ENCODE measurements at places on chromosomes 1 and 21.

GRCh38 chr1:219798283-219799030 is 129.9 kb downstream of the SLC30A10 start:
- no peak for DNase-seq

- peak; percentile 79 for DNase-seq
These were observed 51.1 kb downstream of the SWT1 start for GRCh38 chr1:185207980-185208602.

- DNase-seq, result no peak
These were observed 4.1 kb upstream of the REG4 start for GRCh38 chr1:119815361-119815760.

- no peak for DNase-seq
These were observed 230.3 kb downstream of the CHRM3 start for GRCh38 chr1:239616673-239617072.

DNA sequence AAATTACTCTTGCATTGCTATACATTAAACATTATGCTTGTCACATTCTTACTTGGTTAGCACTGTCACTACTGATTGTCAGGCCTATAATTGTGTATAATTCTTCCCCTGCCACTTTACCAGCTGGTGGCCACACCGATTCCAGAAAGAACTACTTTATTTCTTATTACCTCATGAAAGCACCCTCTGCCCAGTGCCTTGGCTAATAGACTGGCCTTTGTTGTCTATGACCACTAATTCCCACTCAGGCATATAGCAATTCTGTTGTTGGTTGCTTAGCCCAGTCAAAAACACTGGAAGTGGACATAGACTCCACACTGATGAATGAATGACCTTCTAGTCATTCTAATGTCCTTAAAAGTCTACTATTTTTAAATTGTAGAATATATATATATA is 35.6 kb downstream of the MRPL39 start:
- DNase-seq, result no peak

DNA sequence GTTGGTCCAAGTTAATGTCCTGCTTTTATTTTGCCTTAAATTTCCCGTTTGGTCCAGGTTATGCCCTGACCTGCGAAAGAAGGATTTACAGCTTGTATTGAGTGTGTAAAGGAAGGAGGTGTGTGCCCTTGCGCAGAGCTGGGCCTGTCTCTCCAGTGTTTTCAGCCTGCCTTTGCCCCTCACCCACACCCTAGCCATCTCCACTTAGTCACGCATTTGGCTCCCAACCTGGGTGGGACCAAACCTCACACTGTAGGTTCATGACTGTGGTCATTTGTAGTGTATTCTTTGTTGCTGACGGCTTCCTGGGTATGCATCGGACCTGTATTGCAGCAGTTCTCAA is 572 bp upstream of the SRSF10 start:
- DNase-seq, result peak; percentile 79

- DNase-seq, result no peak
These were observed 4.8 kb upstream of the SFN start for GRCh38 chr1:26858160-26858559.

DNA sequence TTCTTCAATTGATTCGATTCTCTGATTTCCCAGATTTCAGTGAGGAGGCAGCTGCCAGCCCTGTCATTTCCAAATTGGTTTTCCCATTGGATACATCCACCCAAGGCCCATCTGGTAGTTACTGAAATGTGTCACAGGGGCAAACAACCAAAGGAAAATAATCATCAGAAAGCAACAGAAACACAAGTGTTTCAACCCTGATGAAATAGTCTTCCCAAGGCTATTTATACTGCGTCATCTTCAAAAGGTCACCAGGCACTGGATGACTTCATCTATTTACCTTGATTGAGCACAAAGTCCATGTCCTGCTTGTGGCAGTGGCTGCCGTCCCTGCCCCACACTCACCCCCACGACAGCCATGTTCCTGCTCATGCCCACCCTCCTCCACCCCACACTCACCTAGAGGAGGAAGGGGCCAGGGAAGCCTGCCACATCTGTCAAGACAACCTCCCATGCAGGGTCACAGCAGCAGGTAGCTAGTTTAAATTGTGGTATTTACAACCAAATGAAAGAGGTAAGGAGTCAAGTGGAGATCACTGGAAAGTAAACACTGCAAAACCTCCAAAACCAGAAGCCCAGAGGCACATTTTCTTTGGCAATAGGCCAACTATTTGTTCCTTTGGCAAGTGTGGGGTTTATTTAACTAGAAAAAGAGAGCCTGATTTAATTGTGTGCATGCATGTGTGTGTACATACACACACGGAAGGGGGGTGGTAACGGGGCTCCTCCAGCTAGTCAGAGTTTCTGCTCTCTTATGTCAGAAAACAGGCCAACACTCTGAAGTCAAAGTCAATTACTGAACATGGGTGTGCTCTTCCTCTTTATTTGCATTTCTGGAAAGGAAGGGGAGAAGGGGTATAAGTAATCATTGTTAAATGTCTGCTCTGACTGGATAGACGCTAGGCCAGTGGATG is 49.5 kb upstream of the RAB4A start:
- DNase-seq, result no peak

DNA sequence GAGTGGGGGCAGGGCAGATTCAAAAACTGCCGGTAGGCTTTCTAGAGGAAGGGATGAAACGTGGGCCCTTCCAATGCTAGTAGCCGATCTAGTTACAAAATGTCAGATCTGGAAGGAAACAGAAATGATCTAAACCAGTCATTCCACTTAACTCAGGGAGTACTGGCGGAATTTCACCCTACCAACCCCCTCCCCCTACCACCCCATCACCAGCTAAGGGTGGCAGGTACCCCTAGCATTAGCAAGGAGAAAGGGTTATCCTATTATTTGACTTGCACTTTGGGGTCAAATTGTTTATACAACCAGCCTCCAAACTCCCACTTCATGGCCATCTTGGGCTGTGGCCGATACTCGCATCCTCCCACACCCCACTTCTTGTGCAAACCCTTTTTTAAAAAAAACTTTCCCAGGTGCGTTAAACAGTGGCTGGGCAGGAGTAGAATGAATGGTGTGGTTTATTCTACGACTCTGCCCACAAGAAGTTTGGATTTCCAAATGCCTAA is 644 bp upstream of the MRPL24 start:
- no peak for DNase-seq

GRCh38 chr1:202278751-202279150 is 63.0 kb downstream of the UBE2T start:
- no peak for DNase-seq

DNA sequence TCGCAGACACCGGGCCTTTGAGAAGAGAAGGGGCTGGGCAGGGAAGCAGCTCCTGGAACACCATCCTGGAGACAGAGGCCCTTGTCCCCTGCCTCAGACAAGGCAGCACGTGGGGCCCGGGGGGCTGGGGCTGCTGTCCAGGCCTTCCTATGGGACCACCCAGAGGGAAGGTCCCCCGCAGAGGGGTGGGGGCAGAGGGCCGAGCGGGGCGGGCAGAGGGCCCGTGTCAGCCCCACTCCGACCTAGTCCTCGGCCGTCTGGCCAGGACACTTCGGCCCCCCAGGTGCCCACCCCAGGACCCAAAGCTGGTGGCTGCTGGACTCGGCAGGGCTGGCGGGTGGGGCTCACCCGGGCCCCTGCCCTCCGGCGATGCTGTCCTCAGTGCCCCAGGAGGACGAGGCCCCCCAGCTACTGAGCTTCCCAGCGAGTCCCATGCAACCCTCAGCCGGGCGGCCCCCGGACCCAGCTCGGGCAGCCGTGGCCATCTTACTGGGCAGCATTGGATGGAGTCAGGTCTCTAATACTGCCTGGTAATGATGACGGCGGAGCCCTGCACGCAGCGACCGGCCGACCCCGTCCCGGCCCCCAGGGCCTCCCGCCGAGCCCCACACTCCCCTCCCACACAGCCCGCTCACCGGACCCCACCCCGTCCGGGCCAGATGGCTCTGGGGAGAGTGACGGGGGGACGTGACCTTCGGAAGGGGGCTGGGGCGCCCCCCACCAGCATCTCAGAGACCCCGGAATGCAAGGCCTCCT is 6.9 kb upstream of the TTLL10 start:
- no peak for DNase-seq

GRCh38 chr21:36330904-36331303 is 10.9 kb downstream of the MORC3 start:
- peak; percentile 81 for DNase-seq

GRCh38 chr21:45293220-45293725 is 5.6 kb upstream of the POFUT2 start:
- no peak for DNase-seq

GRCh38 chr1:198977909-198978308 is 339.1 kb downstream of the PTPRC start:
- DNase-seq, result no peak

GRCh38 chr1:26078286-26079177 is 11.1 kb upstream of the TRIM63 start:
- DNase-seq, result no peak

DNA sequence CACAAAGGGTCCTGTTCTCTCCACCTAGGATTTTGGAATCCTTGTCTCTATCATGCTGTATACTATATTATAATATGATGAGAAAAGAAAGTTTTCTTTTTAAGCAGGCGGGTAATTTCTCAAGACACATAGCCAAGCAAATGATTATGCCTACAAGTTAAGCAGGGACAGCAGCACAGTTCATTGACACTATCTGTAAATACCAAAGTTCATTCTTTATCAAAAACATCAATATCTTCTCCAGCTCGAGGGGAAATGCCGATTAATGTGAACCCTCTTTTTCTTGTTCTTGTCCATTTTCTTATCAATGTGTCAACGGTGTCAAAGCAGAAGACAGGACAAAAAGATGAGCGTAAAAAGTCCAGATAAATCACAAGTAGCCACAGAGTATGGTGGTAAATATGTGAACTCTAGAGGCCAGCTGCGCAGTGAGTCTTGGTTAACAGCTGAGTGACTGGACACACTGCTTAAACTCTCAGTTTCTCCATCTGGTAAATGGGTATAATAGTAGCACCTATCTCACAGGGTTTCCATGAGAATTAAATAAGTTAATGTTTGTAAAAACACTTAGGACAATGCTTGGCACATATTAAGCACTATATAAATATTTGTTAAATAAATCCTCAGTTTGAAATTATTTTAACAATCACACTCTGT is 30.9 kb downstream of the LPAR3 start:
- DNase-seq, result no peak

DNA sequence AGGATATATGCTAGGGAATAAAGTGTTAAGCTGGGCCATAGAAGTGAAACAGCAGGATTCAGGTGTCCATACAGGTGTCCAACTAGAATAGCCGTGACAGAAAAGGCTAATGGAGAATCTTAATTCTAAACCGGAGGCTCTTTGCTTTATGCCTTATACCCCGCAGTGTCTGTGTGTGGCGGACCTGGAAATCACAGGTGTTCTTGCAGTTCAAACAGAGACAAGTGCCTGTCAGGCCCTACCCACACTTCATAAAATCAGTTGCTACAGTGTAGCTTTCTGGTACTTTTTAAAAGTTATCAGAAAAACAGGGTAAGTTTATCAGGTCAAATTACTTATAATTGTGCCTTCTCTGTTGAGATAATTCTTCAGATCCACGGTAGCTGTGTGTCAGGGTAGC is 293.9 kb downstream of the LRRC7 start:
- no peak for DNase-seq

GRCh38 chr1:5667513-5668325 is 324.5 kb downstream of the NPHP4 start:
- no peak for DNase-seq

DNA sequence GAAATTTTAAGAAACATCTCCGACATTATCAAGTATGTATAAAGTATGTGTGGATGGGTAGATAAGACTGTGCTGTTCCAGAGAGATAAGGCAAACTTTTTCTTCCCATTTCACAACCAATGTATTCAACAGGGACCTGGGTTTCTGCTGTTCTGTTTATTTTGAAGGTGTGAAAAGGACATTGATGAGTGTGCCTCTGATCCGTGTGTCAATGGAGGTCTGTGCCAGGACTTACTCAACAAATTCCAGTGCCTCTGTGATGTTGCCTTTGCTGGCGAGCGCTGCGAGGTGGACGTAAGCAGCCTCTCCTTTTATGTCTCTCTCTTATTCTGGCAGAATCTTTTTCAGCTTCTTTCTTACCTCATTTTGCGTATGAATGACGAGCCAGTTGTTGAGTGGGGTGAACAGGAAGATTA is 174.0 kb downstream of the CRB1 start:
- peak; percentile 87 for DNase-seq

DNA sequence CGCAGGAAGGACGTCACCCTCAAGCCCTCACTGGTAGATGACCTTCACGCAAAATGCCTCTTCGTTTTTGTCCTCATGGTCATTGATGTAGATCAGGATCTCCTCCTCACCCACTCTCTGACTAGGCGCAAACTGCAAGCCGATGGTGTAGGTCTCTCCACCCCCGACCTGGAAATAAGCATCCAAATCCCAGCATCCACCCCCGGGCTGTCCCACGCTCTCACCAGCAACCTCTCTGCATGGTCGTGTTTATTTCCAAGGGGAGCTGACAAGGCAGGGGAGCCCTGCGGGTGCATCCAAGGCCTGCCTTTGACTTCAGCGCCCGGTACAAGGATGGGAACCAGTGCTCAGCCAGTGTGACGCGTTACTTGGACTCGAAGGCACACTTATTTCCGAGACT is 129.0 kb downstream of the NPHP4 start:
- no peak for DNase-seq

GRCh38 chr1:62384276-62385005 is 52.4 kb upstream of the USP1 start:
- no peak for DNase-seq

- no peak for DNase-seq
These were observed 12.8 kb downstream of the APP start for GRCh38 chr21:26157801-26158200.

DNA sequence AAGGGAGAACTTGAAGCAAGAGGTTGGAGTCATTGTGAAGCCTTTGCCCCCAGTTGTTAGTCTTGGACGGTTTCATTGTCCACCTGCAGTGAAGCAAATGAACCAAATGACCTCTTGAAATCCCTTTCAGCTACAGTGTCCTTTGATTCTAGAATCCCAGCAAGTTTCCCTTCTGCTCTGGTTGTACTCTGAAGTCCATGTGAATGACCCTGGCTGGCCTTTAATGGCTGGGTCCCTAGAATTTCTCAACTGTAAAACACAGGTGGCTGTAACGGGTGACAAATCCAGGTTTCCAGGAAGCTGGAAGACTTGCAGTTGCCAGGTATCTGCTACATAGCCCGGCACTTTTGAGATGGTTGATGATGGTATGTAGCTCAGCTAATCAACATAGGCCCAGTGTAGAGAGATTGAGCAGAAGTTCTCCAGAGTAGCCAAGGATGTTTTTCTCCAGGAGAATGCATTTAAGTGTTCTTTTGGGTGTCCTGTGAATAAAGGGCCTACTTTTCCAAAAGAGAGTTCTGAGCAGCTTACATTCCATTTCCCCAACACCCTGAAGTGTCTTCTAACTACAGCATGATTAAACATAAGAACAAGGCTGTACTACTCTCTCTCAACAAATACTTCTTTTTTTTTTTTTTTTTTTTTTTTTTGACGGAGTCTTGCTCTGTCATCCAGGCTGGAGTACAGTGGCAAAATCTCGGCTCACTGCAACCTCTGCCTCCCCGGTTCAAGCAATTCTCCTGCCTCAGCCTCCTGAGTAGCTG is 17.6 kb upstream of the SLC30A1 start:
- no peak for DNase-seq

GRCh38 chr1:59504276-59504675 is 207.4 kb downstream of the FGGY start:
- DNase-seq, result no peak
